ENCODE measurements at places on chromosomes 11 and 22.

- no peak for DNase-seq
Observed at GRCh38 chr11:111012491-111012890, 233.0 kb upstream of the POU2AF2 start.

DNA sequence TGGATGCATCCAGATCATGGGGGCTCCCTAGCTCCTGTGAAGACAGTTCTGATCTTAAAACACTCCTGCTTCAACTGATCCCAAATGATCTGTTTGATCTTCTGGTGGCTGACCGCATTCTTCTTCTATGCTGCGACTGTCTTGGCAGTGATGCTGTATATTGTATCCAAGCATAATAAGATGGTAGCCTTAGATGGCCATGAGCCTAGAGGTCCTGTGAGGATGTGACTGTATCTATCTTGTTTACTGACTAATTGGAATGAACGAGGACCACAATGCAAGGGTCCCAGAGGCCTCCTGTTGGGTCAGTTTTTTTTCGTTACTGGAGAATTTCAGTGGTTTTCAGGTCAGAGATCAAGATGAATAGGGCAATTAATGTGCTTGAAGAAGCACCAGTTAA, 7.1 kb upstream of the MPEG1 start:
- no peak for DNase-seq

GRCh38 chr22:27344546-27344945, 457.0 kb downstream of the MN1 start:
- no peak for DNase-seq

- DNase-seq, result no peak
Observed at GRCh38 chr11:77203901-77204753, 76.1 kb downstream of the MYO7A start.

DNA sequence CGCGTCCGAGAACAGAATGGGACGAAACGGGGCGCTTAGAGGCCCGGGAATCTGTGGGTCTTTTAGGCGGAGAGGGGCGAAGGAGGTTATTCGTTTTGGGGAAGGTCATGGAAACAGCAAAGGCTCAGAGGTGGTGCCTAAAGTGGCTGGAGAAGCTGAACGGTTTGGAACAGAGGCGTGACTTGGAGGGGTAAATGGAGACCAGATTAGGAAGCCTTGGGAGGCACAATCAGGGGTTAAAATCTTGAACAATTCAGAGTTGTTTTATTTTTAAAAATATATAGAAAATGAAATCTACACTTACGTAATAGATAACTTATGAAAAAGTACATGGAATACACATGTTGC, 247 bp upstream of the PLAAT5 start:
- DNase-seq, result no peak

Measured in RCC 7860 (cell line).